Cardiac fibroblast (primary cell): ENCODE measurements at places on chromosomes 6 and 20.

DNA sequence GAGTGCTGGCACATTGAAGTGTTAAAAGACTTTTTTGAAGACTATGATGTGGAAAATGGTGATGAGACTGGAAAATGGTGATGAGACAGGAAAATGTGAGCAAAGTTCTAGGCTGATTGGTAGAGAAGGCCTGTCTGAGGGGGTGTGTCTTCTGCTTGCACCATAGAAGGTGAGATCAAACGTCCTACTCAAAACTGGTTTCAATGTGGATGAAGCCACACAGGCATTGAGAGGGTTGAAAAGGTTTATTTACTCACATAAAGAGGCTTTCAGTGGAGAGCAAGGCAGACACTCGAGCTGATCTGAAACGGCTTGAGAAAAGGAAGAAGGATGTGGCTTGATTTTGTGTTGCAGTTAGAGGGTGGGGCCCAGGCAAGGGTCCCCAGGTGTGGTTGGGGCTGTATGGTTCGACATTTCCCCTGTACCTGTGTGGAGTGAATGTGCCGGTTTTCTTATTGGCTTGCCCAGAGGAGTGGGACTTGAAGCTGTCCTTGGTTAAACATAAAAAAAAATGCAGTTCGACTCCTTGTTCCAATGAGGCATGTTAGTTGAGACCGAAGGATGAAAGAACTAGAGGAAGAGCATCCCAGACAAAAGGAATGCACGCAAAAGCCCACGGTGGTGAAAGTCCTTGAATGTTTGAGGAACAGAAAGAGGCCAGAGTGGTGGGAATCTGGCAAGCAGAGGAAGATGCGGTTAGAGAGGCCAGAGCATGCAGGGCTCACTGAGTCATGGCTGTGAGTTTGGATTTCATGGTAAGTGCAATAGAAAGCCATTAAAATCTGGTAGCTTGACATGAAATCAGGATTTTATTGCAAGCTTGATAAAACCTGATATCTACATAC, 172.3 kb downstream of the EPM2A start:
- DNase-seq: no peak

- peak; percentile 33 for DNase-seq
Observed at GRCh38 chr6:146950351-146950835, 253.8 kb upstream of the STXBP5 start.

GRCh38 chr20:11124849-11125505, 451.2 kb upstream of the JAG1 start:
- no peak for DNase-seq

GRCh38 chr20:45117581-45117980, 2.6 kb upstream of the WFDC5 start:
- DNase-seq: no peak

GRCh38 chr6:161215193-161215592, 58.7 kb downstream of the AGPAT4 start:
- DNase-seq: peak; percentile 97

DNA sequence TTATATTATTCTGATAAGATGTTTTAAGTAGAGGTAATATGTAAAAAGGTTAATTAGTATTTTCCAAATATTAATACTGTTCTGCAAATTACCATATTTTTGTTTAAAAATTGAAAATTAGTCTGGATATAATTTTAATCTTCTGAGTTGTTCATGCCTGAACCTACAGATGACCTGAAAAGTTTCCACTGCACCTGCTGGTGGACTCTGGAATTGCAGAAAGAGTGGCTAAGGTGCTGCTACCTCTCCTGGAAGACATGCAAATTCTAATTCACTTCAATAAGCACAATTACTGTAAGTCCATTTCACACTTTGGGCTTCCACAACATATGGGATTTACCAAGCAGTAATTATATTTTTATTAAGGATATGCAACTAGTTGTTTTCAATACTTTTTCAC, 77.7 kb upstream of the OLIG3 start:
- DNase-seq: peak; percentile 41

DNA sequence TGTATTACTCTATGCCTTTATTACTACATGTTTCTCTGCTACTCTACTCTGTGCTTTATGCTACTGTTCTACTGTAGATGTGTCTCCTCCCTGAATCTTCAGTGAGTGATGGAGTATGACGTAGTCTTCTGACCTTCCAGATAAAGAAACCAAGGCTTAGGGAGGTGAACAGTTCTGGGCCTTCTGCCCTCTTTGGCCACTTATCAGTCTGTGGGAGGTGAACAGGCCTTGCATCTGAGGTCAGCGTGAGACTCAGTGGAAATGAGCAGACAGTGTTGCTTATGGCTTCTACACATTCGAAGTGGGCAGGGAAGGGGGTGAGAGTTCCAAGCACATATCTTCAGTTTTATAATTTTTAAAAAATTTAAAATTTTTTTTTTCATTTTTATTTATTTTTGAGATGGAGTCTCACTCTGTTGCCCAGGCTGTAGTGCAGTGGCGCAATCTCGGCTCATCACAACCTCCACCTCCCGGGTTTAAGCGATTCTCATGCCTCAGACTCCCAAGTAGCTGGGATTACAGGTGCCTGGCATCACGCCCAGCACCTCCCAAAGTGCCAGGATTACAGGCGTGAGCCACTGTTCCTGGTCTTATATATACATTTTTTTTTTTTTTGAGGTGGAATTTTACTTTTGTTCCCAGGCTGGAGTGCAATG, 24.2 kb downstream of the MYBL2 start:
- no peak for DNase-seq

DNA sequence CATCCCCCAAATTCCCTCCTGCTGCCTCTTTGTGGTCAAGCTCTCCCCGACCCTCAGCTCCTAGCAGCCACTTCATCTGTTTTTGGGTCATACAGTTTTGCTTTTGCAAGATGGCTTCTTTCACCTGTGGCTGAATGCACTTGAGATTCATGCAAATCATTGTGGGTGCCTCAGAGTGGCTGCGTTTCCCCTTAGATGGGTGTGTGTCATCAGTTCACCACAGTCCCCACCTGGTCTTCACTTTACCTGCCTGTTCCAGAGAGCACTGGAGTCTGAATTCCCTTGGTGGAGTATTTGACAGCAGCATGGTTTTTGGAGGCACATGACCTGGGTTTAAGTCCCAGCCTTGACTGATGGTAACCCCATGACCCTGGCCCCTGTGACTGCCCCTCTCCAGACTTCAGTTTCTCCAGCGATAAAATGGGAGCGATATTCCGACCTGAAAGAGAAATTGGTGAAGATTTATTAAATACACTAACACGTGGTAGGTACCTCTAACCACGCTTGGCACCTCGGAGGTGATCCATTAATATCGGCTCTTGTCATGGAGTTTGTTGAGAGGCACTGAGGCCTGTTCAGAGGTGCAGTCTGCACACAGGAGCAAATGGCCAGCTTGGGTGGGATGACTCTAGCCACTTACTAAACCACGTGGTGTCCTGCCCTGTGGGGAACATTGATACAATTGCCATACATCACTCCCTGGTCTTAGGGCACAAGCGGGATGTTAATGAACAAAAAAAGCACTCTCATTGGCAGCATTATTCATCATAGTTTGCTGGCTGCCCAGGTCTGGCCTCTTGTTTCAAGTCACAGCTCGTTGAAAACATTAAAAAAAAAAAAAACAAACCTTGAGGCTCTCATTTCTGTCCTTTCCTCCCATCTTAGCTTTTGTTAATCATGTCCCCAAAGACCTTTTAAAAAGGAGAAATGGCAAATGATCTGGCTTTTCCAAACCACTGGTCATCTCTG, 167.2 kb upstream of the KCNG1 start:
- DNase-seq: no peak

- DNase-seq: no peak
Observed at GRCh38 chr6:126042001-126042419, 55.7 kb downstream of the TRMT11 start.

DNA sequence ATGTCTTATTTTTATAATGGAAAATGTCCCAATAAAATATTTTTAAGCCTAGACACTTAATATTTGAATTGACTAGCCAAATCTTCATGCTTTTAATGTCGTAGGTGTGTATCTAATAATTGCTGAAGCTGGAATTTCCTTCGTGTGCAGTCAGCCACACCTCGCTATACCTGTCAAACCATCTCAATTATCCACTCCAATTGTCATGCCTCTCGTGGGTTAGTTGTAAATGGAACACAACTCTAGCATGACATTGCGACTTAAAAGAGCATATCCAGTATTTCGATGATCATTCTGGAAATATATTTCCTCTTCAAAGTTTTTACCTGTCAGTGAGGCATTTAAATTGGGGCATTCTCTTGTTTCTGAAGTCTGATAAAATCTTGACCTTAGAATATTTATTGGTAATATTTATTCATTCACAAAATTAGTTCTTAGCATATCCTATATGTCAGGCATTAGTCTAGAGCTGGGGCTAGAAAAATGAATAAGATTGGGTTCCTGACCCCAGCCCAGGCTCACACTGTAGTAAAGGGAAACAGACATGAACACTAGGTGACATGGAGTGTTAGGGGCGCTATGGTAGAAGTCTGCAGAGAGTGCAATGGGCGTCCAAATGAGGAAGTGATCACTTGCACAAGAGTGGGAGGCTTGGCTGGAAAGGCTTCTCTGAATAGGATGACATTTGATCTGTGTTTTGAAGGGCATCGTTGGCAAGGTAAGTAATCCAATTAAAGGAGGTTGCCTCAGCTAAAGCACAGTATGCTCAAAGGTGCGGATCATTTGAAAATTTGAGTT, 11.0 kb upstream of the CFAP206 start:
- DNase-seq: no peak

DNA sequence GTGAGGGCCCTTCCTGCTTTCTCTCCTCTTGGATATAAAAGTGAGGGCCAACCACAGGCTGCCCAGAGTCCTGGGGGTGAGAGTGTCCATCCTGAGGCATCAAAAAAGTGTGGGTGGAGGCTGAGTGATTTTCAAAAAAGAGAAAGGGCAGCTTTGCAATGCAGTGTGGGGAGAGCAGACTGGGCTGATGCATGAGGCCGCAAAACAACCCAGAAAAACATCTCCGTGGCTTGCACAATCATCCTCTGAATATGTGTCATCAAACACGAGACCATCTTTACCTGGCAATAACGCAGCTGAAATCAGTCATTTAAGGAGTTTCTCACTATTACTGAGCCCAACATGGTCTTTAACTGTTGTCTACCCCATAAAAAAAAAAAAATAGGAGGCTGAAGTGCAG, 191.2 kb upstream of the SOX4 start:
- peak; percentile 55 for DNase-seq

- DNase-seq: no peak
Observed at GRCh38 chr6:100518588-100518987, 53.9 kb upstream of the SIM1 start.

GRCh38 chr20:46089167-46089416, 670 bp downstream of the NCOA5 start:
- no peak for DNase-seq

DNA sequence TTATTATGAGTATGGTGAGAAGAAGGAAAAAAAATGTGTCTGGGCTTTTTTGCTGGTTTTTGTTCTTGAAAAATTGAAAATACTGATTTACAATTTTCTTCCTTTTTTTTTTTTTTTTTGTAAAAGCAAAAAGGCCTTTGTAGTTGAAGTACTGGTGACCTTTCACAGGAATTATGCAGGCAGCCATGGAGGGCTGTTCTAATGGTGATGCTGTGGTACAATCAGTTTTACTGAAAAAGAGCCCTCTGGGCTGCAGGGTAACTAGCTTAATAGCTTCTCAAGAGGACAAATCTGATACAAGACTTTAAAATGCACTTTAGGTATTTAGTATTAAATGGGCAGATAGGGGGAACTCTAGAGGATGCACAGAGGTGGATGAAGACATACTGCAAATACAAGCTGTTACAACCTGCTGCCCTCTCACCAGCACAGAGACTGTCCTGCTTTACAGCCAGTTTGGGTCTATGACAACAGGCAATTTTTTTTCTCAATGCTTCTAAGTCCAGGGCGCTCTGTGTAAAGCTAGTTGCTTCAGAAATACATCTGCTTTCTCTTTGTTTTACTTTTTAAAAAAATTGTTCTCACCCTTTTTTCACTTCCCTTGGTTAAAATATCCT, 61.6 kb upstream of the HS3ST5 start:
- no peak for DNase-seq

- peak; percentile 2 for DNase-seq
Observed at GRCh38 chr6:83824831-83825230, 28.3 kb upstream of the RIPPLY2 start.

- no peak for DNase-seq
Observed at GRCh38 chr6:69693762-69694161, 103.0 kb downstream of the LMBRD1 start.

- DNase-seq: peak; percentile 93
Observed at GRCh38 chr6:11194356-11195218, 37.9 kb downstream of the NEDD9 start.

- no peak for DNase-seq
Observed at GRCh38 chr6:27892649-27893058, 19.5 kb downstream of the OR2B2 start.

DNA sequence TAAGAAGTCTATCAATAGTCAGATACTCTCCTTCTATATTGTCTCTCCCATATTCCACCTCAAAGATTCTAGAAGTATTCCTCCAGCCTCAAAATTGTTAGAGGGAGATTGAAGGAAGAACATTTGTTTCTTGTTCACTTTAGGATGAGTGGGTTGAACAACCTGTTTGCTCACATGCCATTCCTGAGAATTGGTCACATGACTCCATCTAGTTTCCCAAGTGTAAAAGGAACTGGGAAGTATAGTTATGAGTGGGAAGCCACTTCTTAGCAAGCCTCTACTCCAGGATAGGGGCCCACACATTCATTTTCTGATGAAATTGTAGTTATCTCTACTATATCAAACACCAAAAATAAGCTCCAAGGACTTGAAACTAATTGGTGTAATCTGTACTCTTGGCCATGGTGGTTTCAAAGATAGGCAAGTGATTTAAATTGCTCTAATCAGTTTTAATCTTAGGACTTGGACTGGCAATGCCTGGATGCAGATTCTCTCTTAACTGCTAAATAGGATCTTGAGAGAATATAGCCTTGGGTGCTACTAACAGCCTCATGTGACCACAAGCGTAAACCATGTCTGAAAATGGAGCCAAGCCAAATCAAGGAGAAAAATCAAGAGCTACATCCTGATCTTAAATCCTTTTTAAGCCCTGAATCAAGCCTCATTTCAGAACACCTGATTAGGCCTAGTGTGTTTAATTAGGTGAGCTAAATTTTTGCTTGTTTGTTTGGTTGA, 758.7 kb upstream of the MAN1A1 start:
- no peak for DNase-seq

- DNase-seq: no peak
Observed at GRCh38 chr6:72769459-72770125, 147.7 kb downstream of the KCNQ5 start.

GRCh38 chr6:43304361-43304760, 4.3 kb downstream of the CRIP3 start:
- DNase-seq: no peak

- peak; percentile 43 for DNase-seq
Observed at GRCh38 chr20:44247586-44248409, 690 bp downstream of the GDAP1L1 start.

DNA sequence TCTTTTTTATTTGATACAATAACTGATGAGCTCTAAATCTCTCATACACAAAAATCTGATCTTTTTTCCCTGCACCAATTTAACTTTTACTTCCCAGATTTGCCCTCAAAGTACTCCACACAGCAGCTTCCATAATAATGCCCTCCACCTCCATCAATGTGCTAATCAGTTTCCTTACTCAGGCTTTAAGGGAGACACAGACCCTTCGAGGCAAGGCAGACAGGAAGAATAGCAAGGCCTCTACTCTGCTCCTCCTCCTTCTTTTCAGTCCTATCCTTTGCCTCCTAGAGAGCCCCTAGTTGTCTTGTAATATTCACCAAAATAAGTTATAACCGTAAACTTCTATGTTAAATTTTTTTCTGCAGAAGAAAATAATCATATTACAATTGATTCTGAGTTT, 444.9 kb upstream of the RNF217 start:
- DNase-seq: no peak
